ENCODE measurements at places on chromosomes 12 and 14.
A peak's percentile ranks its signal among the peaks of the same experiment; 100 is the strongest.

DNA sequence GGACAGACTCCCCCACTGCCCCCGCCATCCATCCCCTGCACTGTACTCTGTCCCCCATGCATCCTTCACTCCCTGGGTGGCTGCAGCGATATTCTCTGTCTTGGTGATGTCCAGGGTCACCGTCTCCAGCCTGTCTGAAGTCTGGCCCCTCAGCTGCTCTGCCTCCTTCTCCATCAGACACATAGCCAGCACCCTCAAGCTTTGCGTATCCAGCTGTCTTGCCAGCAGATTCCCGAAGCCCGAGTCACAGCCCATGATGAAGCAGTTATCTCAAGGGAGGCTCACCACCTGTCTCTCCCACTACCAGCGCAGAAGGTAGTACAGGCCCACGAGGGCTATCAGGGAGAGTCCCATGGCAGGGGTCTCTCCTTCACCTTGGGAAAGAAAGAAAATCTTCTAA, 77.8 kb downstream of the HSD17B6 start:
- DNase-seq, result no peak

DNA sequence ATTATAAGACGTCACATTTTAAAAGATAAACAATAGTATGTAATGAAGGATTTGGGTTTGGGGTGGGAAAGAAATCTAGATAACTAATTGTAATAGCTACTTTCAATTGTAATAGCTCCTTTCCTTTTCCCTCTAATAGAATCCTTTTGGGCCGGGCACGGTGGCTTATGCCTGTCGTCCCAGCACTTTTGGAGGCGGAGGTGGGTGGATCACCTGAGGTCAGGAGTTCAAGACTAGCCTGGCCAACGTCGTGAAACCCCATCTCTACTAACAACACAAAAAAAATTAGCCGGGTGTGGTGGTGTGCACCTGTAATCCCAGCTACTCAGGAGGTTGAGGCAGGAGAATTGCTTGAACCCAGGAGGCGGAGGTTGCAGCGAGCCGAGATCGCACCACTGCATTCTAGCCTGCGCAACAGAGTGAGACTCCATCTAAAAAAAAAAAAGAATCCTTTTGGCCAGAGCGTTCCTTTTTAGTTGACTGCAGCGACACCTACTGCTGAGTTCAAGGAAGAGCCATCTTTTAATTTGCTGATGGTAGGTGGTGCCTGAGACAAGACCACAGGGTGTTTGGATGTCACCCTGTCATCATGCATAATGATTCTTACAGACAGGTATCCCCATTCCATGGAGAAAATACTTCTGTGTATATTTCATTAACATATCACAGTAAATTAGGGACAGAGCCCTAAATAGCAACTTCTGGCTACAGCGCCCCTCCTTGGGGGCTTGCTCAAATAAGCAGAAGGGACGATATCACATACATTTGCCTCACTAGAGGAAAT, 79.5 kb downstream of the ARMH4 start:
- DNase-seq, result peak; percentile 45

DNA sequence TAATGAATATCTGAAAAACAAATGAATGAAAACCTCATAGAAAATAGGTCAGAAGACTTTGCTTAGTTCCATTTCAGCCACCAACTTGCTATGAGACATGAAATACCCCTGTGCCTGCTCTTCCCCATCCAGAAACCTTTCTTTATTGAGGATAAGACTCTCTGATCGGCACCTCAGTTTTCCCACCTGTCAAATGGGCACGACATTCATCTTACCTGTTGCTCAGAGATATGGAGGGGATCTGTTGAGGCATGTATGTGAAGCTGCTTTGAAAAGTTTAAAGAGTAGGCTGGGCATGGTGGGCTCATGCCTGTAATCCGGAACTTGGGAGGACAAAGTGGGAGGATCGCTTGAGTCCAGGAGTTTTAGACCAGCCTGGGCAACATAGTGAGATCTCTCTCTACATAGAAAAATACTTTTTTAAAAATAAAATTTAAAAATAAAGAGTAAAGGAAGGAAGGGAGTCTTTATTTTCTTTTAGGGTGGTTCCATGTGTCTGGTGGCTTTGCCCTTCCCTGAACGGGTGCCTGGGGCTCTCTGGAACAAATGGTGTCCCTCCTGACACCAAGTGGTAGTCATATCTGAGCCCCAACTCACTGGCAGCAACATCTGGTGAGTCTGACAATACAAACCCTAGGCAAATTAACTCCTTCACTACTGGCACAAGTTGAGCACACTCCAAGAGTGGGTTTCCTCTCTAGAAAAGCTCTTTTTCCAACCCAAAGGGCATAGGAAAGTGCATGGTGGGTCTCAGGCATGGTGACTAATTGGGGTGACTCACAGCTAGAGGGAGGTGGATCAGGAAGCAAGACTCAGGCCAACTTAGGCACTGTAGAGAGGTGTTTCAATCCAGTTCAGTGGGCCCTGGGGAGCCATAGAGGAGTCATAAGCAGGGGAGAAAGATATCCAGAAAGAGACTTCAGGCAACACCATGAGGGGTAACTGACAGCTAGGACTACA, 42.1 kb downstream of the MAP1LC3B2 start:
- DNase-seq, result no peak

DNA sequence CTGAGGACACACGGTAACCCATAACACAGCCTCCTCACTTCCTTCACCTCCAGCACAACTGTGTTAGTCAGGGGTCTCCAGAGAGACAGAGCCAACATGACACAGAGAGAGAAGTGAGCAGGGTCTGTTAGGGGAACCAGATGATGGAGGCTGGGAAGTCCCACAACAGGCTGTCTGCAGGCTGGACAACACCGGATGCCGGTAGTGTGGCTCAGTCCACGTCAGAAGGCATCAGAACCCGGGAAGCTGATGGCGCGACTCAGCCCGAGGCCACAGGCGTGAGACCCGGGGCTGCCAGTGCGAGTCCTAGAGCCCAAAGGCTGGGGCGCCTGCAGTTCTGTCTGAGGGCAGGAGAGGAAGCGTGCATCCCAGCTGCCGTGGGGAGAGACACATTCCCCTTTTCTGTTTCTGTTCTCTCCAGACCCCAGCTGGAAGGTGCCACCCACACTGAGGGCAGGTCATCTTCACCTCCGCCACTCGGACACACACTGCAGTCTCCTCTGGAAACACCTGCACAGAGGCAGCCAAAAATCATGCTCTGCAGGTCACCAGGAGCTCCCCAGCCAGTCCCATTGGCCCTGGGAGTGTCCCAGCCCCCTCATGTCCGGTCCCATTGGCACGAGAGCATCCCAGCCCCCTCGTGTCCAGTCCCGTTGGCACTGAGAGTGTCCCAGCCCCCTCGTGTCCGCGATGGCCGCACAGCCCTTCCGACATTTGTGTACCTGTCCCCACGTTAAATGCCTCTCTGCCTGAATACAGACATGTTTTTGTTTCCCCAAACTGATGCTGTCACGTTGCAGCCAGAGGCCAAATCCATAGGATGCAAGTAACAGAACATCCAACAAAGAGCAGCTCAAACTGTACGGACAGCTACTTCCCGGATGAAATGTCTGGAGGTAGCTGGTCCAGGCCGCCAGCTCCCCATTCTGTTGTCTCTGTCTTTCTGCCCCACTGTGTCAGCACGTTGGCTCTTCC, 7.9 kb upstream of the FBRSL1 start:
- no peak for DNase-seq

DNA sequence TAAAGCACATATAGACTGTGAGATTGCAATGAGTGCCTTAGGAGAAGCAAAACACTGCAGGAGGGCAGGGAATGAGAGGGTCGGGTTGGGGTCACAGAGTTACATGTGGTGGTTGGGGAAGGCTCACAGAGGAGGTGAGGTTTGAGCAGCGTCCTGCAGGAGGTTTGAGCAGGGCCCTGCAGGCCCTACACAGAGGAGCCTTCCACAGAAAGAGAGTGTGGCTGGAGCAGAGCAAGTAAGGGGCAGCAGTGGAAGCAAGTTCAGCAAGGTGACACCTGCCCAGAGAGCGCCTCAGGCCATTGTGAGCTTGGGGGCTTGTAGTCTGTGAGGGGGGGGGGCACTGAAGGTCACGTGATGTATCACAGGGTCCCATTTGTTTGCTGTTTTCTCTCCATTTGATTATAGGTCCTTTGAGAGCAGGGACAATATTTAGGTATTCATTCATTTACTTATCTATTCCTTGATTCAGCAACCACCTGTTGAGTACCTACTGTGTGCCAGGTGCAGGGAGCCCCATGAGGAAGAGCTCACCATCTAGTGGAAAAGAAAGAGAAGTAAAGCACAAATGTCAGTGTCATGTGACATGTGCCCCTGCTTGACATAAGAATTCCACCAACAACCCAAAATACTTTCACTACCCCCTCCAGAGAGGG, 56.6 kb downstream of the GALNT16 start:
- DNase-seq, result no peak

DNA sequence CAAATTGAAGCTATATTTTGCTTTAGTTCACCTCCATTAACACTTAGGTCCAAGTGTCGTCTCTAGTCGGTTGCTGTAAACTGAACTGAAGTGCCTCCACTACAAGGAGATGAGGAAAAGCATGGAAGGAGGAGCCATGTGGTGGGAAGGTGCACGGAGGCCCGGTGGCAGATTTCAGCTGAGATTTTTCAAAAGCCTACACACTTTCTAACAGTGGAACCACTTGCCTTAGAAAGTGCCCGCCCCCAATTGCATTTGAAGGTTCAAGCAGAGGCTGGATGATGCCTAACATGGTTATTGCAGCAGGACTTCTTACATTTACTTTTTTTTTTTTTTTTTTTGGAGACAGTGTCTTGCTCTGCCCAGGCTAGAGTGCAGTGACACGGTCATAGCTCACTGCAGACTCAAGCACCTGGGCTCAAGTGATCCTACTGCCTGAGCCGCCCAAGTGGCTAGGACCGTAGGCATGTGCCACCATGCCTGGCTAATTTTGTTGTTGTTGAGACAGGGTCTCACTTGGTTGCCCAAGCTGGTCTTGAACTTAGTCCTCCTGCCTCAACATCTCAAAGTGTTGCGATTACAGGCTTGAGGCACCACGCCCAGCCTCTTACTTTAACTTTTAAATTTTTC, 27.6 kb downstream of the EML1 start:
- no peak for DNase-seq

Measured in tibial nerve (tissue), 4 donors.